GOT3 (cell line): ENCODE measurements at places on chromosomes 11 and 22.
A peak's percentile ranks its signal among the peaks of the same experiment; 100 is the strongest.

DNA sequence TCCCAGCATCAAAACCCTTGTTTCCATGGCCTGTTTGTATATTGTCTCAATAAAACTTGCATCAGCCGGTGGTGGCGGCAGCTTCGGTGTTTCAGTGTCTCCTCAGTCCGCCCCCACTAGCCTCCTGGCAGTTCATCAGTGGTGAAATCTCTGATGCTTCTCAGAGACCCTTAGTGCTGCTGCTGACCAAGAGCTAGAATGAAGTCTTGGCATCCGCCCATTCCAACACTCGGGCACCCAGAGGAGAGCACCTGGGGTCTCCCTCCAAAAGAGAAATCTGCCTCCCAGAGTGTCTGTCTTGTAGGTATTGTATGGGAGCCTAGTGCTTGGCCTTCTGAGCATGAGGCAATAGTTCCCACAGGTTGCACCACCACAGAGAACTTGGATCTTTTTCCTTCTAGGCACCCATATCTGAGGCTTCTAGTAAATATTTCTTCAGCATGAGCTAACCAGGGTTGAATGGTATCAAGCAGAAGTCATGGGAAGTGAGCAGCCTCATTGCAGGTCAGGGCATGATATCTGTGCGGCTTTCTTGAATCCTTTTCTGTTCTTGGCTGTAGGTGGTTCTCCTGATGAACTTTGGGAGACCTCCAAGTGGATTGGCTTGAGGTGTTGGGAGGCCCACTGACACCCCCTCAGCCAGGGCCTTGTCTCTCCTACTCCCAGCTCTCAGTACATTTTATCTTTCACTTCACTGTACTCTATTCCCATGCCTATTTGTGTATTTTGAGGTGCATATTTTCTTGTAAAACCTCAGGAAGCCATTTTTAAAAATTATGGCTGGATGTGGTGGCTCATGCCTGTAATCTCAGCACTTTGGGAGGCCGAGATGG is 13.2 kb upstream of the AIFM3 start:
- no peak for DNase-seq

GRCh38 chr11:30489076-30489475 is 97.1 kb downstream of the MPPED2 start:
- DNase-seq = no peak

GRCh38 chr11:69542314-69543168 is 61.1 kb downstream of the LINC01488 start:
- DNase-seq = no peak

DNA sequence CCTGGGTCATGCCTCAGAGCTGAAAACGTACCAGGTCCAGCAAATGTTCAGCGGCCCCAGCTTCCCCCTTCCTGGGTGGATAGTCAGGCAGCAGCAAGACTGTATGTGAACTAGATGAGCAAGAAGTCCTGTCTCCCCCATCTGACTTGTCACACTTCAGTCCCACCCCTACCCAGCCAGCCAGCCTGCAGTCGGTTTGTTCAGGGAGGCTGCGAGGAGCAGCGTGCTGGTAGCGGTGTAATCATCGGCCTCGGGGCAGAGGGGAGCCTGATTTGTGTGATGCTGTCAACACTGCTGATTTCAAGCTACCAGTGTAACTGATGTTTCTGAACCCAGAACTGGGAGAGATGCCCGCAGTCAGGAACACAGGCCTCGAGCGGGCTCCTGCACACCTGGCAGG is 9.6 kb downstream of the TMEM258 start:
- no peak for DNase-seq

DNA sequence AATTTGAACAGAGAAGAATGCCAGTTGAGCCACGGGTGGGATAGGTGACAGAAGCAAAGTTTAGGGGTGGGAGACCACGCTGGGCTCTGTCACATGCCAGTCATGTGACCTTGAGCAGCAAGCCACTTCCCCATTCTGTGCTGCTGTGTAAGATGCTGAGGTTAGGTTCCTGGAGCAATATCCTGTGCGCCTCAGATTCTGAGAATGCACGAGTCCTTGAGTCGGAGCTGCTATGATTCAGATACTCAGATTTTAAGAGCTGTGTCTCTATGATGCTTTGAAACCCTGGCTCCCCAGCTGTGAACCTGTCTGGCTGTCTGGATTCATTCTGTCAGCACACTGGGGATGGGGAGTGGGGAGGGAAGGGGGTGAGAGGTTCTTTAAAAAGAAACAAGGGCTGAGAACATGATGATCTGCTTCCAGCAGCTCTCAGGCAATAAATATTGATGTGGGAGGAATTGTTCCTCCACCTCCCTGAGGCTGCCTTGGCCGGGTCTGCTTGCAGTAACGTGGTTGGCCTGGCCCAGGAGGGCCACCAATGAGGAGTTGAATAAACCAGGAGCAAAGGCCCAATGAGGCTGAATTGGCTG is 24.0 kb downstream of the SLCO2B1 start:
- no peak for DNase-seq

DNA sequence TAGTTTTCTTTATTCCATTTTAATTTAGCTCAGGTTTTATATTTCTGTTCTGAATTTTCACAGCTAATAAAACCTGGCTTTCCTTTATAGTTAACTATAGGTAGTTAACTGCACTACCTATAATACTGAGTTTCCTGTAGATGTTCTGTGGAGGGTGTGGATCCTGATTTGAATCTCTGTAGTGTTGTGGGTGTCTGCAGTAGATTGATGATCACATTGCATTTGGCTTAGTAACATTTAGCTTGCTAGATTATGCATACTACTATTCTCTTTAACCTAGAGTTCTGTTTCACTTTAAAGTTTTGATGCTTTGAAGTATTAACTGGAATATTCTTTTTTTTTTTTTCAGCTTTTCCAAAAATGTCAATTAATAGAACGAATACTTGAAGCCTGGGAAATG is 110.1 kb downstream of the PPP6R3 start:
- no peak for DNase-seq

DNA sequence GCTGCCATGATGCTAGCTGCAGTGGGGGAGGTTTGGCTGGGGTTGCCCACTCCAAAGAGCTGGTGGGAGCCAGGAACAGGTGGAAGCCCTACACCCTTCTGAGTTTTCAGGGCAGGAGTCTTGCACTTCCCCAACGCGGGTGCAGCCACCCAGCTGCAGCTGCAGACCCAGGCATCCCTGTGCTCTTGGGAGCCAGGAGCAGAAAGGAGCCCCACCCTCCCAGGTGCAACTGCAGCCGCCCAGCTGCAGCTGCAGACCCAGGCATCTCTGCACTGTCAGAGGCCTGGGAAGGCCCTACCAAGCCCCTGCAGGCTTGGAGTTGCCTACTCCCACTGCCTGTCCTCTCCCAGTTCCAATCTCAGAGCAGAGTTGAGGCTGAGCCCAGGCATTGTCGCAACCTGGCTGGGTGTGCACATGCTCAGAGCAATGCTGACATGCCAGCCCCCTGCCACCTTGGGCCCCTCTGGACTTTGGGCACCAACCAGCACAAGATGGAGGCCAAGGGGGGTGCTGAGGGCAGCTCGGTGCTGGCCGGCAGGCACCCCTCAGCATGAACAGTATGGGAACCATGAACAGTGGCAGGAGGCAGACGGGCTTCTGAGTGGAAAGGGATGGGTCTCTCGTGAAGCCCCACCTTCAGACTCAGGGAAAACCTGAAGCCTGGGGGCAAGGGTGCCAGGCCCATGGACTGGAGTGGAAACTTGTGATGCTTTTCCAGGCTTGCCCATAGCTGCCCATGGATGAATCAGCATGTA is 195.4 kb downstream of the DCDC1 start:
- no peak for DNase-seq

DNA sequence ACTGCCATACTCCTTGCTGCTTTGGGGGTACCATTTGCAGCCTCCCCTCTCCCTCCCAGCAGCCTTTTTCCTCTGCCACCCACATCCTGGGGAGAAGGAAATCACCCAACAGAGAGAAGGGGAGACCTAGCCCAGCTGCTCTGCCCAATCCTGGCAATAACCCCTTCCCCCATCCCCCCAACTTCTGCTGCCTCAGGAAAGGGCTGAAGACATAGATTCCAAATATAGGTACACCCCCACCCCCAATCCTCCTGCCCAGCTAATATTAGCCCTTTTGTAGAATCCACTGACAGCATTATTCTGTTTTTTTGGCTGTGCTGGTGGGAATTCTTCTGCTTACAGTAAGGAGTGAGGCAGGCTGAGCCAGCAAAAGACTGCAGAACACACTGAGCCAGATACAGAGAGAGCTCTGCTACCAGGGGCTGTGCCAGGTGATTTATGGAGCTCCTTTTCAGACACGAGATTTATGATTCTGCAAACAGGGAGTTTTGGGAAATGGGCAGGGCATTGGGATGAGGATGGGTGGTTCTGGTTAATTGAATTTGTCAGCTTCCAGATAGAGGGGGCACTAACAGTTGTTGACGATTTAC is 164.0 kb downstream of the TENM4 start:
- DNase-seq = no peak

GRCh38 chr11:130181295-130182272 is 22.0 kb downstream of the ST14 start:
- no peak for DNase-seq

DNA sequence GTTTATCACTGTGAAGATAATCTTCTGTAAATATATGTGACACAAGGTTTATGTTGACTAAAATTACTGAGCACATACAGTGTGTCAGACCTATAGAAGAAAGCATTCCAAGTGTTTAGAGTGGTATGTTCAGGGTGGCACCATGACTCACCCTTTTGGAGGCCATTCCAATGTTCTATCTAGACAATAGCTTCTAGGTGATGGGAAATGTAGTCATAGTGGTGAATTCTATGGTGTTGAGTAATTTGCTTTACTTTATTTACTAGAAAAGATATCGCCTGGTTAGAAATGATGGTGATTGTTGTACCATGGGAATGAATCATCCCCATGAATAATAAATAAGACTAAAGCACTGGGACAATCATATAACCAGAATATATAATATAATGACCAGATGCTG is 72.9 kb upstream of the OR4C15 start:
- DNase-seq = no peak

GRCh38 chr11:21810650-21811049 is 382.2 kb upstream of the ANO5 start:
- DNase-seq = no peak

- no peak for DNase-seq
Measured at GRCh38 chr11:112174789-112175598, at the start of gene BCO2. TSS of gene BCO2 (plus strand) at chr11:112175512. CDS start at chr11:112175602, 90 bp downstream.

- no peak for DNase-seq
Measured at GRCh38 chr11:27266125-27266524, 96.9 kb downstream of the CCDC34 start.

DNA sequence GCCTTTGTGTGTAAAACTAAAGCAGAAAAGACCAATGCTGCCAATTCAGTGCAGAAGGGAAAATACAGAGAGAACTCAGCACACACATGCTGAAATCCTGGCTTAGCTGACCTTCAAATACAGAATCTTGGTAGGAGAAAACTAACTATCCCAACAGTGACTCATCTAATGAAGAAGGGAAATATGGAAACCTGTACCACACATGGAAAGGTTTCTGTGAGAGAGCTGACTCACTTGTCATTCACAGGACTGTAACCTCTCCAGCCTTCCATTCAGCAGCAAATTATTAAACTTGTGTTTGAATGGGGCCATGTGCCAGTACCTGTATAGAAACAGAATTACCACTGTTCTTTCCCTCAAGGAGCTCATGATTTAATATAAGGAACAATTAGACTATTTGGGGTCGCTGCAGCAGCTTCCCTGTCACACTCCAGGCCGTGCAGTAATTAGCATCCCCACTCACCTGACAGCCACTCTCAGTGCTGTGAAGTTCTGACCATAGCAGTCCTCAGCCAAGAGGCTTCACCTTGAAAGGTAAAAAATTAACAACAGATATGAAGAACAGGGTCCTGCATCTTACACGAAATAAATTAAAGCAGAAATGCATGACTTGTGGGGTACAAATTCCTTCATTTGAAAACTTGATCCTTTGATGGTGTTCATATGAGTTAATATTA is 53.9 kb downstream of the MSANTD4 start:
- DNase-seq = no peak

GRCh38 chr11:13972043-13972910 is 9.8 kb downstream of the SPON1 start:
- no peak for DNase-seq

GRCh38 chr22:25760294-25760693 is 18.3 kb downstream of the MYO18B start:
- no peak for DNase-seq

GRCh38 chr11:81237139-81237538 is 1496.5 kb downstream of the FAM181B start:
- no peak for DNase-seq

GRCh38 chr11:72040491-72041363 is 39.6 kb downstream of the NUMA1 start:
- peak; percentile 31 for DNase-seq

GRCh38 chr22:24696551-24697001 is 77.9 kb downstream of the PIWIL3 start:
- no peak for DNase-seq

- no peak for DNase-seq
Measured at GRCh38 chr11:26027887-26028286, 304.0 kb upstream of the ANO3 start.

DNA sequence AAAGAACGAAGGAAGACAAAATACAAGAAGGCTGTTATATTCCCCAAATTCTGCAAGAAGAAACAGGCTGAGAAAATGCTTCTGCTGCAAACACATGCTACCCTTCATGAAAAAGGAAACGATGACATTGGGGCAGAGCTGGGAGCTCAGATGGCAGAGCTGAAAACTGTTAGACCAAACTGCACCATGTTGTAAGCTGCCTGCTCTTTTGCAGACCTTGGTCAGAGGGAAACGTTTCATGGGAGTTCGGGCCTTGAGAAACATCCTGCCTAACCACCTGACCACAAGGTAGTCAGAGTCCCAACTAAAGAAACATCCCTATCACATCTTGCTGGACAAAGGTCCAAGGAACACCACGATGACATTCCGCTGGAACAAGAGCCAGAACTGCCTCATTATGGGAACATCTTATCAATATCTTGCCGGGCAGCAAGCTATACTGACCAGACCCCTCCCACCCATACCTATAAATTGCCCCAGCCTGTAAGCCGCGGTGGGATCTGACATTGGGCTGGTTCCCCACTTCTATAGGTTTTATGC is 110.7 kb upstream of the CTSC start:
- no peak for DNase-seq
